ENCODE measurements at places on chromosomes 3 and 15.
A peak's percentile ranks its signal among the peaks of the same experiment; 100 is the strongest.

DNA sequence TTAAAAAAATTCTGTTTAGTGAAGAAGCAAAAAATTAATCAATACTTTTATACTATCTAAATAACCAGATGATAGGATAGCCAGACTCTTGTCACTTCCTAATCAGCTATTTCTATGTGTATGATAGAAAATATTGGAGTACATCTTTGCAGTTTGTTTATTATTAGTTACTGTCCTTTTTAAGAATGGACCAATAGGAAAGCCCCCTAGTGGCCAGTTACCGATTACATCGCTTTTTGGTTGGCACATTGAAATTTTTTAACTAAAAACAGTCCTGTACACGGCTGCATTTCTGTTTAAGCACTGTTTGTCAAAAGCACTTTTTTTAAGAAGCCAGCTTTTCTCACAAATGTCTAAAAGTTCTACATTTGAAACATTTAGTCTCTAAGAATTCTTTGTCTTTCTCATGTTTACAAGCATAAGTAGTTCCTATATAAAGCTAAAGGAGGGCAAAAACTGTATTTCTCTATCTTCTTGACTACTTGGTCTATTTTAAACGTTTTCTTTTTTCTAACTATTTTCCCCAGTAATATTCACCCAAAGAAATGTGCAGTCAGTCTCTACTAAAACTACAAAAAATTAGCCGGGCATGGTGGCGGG is 253.2 kb upstream of the LRTM1 start:
- DNase-seq = no peak

DNA sequence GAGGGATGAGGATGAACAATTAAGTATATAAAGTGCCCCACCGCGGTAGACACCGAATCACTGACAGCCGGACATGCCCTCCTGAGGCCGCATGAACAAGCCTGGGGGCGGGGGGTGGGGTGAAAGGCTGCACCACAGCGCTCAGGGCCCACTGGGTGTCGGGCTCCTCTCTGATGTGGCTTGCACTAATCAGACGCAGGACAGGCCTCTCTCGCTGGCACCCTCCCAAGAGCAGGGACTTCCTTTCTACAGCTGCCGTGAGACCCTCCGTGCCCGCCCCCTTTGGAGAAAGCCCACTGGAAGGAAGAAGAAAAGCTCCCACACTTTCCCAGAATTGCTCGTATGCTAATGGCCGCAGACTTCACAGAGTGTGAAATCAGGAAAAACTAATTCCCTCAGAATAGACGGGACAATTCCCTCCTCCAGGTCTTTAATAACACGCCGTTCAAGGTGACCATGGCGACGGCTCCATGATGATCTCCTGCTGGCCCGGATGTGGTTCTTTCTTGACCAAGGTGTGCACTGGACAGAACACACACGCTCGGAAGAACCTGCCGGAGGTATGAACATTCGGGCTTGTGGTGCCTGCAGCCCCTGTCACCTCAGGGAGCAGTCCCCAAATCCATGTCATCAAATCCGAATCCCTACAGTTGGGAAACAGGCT is 32.0 kb downstream of the IQSEC1 start:
- no peak for DNase-seq

DNA sequence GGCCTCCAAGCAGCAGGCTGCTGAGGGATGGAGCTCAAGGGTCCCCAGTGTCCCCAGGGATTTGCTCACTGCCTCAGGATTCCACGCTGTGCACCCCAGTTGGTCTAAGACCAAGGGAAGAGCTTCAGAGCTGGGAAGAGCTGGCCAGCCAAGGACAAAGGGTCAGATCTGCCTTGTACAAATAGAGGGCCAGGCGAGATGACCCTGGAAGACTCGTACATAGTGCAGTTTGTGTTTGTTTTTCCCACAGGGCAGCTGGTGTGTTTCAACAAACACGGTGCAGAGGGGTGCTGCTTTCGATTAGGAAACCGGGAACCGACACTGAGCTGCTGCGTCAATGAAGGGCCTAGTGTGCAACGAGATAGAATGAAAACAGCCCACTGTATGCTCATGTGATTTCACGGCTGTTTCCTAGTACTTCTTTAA is 56.1 kb upstream of the TRPM1 start:
- no peak for DNase-seq

DNA sequence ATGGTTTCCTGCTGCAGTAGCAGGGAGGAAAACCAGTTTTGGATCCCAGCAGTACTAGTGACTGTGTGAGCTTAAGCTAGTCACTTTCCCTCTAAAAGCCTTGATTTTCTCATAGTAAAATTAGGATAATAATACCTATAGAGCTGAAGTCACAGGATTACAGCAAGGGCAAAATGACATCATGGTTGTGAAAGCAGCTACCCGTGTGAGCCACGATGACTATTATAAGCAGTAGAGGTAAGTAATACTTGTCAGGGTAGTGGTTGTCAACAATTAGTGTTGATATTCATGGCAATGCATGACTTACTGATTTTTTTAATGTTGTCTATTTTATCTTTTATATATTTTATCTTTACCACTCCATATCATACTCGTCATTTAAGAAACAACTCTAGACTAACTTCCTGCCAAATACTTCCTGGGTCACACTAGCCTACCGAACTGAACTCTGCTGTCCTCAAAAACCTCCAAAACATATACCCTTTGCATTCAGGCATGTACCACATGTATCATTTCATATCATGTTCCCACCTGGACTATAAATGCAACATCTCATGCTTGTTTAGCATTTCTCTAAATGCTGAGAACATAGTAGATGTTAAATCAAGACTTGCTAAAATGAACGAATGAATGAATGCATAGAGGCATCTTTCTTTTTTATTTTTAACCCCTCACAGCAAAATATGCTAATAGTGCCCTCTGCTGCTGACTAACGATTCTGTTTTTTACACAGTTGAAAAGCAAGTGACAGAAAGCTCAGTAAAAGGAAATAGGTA is 172.6 kb downstream of the P3H2 start:
- no peak for DNase-seq

DNA sequence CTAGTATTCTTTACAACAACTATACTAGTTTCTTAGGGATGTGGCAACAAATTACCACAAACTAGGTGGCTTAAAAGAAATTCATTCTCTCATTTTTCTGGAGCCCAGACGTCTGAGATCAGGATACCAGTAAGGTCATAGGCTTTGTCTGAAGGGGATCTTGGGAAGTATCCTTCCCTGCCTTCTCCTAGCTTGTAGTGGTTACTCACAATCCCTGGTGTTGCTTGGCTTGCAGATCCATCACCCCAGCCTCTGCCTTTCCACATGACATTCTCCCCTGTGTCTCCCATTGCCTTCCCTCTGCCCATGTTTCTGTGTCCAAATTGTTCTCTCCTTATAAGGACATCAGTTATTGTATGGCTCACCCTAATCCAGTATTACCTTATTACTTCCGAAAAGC is 24.3 kb upstream of the CLDN1 start:
- DNase-seq = no peak

- peak; percentile 26 for DNase-seq
These were observed 624.8 kb upstream of the LMCD1 start for GRCh38 chr3:7876741-7877297.
